NCI-H1092 (cell line): ENCODE measurements at places on chromosomes 3 and 15.

GRCh38 chr15:92878593-92879053, 21.5 kb upstream of the CHD2 start:
- DNase-seq: no peak

- no peak for DNase-seq
Observed at GRCh38 chr15:70378126-70379031, 280.7 kb upstream of the TLE3 start.

DNA sequence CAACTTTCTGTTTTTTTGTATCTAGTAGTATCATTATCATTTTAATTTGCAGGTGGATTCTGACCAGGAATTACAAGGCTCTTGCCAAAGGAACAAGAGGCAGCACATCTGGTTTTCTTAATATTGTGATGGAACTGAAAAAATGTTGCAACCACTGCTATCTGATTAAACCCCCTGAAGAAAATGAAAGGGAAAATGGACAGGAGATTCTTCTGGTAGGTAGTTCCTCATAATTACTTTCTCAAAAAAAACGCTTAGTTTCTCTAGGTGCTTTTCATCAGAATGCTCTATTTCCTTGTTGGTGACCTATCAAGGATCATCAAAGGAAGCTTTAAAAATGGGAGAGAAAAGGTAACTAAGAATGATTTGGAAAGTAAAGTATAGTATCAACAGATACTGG, 71.6 kb downstream of the CHD2 start:
- no peak for DNase-seq

DNA sequence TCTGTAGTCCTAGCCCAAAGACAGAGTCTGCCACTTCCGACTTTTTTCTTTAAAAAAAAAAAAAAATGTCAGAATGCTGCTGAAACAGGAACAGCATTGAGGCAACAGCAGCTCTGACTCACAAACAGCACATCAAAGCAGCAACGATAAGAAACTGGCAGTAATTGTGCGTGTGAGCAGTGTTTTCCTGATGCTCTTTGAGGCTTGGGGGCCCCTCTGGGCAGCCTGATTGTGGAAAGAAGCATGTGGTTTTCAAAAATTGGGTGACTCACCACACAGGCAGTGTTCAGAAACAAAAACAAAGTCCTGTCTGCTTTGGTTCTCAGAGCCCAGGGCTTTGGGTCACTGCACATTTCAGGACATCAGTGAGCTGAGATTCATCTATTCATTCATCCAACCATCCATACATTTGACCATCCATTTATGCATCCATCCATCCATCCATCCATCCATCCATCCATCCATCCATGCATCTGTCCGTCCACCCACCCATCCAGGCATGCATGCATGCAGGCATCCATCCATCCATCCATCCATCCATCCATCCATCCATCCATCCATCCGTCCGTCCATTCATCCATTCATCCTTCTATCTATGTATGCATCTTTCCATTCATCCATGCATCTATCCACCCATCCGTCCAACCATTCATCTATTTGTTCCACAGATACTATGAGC, 308.4 kb downstream of the RPLP1 start:
- no peak for DNase-seq

- no peak for DNase-seq
Observed at GRCh38 chr3:146091397-146091796, 69.6 kb downstream of the PLOD2 start.
